NCI-H1417 (cell line): ENCODE measurements at places on chromosomes 5 and 9.
A peak's percentile ranks its signal among the peaks of the same experiment; 100 is the strongest.

- no peak for DNase-seq
Observed at GRCh38 chr5:143259254-143259605, 144.3 kb downstream of the NR3C1 start.

DNA sequence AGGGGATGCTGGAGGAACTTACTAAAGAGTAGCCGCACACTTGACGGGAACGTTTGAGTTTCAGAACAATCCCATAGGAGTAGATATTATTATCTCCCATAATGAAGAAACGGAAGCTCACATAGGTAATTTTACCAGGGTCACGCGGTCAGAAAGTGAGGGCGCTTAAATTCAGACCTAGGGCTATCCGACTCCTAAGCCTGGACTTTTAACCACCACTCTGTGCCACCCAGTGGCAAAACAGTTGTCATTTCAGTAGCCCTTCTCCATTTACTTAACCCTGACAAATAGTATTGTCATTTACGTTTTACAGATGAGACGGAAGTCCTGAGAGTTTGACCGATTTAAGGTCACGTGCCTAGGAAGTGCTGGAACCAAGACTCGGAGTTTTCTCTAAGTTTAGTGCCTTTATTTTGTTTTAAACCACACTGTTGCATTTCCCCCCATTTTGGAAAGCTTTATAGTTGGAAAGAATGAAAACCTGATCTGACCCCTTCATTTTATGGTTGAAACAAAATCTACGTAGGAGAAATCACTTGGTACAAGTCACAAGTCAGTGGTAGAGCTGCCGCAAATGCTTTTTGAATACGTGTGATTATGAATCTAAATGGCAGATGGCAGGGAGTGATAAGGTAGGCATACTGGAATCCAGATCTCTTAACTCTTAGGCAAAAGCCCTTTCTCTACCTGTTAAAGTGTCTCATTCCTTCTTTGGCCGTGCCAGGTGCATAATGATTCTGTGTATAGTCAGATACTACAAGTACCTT, 650 bp downstream of the MRRF start:
- no peak for DNase-seq

DNA sequence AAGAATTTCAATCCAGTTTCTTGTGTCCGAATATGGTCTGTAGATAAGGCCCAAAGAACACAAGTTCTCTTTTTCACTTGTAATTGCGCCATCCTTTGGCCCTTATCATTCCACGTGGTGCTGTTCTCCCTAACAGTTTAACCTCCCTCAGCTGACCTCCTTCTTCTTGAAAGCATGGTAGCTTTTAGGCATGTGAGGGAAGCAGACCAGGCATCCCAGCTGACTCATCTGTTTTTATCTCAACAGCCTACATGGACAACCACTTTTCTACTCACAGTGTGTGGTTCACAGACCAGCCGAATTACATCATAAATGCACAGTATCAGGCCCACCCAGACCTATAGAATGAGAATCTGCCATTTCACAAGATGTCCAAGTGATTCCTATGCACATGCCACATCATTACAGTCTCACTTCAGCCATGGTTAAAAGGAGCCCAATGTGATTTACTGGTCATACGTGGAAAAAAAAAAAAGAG, 26.9 kb upstream of the PLIN2 start:
- no peak for DNase-seq

- DNase-seq: no peak
Observed at GRCh38 chr9:91033270-91033669, 231.7 kb downstream of the SYK start.

DNA sequence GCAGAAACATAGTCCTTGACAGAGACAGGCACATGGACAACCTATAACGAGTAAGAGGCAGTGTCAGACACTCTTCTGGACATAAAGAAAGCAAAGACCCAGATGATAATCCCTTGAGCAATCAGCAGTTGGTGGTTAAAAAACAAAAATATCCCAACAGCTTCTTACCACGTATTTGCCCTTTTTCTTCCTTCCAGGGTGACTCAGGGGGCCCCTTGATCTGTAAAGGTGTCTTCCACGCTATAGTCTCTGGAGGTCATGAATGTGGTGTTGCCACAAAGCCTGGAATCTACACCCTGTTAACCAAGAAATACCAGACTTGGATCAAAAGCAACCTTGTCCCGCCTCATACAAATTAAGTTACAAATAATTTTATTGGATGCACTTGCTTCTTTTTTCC, 9.5 kb downstream of the GZMK start:
- no peak for DNase-seq

- peak; percentile 13 for DNase-seq
Observed at GRCh38 chr9:134689321-134690181, 47.9 kb downstream of the COL5A1 start.

DNA sequence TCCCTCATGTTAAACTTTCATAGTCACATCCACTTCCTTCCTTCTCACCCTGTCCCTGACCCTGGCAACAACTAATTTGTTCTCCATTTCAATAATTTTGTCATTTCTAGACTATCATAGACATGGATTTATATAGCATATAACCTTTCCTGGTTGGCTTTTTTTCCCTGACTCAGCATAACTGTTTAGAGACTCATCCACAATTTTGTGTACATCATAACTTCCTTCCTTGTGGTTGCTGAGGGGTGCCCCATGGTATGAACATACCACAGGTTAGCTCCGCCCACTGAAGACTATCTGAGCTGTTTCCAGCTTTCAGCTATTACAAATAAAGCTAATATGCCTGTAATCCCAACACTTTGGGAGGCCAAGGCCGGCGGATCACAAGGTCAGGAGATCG, 137.3 kb downstream of the PHF2 start:
- DNase-seq: no peak

- DNase-seq: no peak
Observed at GRCh38 chr9:37596504-37596903, 4.1 kb upstream of the TOMM5 start.

DNA sequence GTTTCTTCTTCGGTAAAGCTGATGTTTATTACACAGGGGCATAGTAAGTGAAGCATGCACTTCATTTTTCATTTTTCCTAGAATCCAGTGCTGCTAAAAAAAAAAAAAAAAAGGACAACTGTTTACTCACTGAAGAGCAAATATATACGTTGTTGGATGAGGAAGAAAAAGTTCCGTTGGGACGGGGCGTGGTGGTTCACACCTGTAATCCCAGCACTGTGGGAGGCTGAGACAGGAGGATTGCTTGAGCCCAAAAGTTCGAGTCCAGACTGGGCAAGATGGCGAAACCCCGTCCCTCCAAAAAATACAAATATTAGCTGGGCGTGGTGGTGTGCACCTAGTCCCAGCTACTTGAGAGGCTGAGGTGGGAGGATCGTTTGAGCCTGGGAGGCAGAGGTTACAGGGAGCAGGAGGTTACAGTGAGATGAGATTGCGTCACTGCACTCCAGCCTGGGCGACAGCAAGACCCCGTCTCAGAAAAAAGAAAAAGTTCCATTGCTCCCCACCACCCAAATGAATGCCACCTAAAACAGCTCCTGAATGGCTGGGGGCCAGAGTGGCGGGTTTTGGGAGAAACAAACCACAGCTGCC, 60.1 kb upstream of the GNE start:
- no peak for DNase-seq

GRCh38 chr9:36788534-36788933, 215.8 kb downstream of the MELK start:
- DNase-seq: no peak

DNA sequence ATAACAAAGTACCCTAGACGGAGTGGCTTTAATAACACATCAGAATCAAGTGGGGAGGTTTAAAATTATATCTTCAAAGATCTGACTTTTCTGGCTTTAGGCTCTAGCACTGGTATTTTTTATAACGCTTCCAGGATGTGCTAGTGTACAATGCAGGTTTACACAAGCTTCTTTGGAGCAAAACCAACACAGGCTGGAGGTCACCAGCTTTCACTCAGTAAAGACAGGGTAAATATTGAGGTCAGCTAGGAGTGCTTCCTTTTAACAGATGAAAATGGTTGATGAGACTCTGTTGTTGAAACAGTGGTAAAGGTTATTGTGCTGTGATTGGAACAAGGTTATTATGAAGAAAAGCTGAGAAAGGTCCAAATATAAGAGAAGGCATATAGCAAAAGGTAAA, 414.2 kb downstream of the TAF11L14 start:
- peak; percentile 70 for DNase-seq

- no peak for DNase-seq
Observed at GRCh38 chr9:114070188-114071103, 7.7 kb downstream of the AMBP start.

DNA sequence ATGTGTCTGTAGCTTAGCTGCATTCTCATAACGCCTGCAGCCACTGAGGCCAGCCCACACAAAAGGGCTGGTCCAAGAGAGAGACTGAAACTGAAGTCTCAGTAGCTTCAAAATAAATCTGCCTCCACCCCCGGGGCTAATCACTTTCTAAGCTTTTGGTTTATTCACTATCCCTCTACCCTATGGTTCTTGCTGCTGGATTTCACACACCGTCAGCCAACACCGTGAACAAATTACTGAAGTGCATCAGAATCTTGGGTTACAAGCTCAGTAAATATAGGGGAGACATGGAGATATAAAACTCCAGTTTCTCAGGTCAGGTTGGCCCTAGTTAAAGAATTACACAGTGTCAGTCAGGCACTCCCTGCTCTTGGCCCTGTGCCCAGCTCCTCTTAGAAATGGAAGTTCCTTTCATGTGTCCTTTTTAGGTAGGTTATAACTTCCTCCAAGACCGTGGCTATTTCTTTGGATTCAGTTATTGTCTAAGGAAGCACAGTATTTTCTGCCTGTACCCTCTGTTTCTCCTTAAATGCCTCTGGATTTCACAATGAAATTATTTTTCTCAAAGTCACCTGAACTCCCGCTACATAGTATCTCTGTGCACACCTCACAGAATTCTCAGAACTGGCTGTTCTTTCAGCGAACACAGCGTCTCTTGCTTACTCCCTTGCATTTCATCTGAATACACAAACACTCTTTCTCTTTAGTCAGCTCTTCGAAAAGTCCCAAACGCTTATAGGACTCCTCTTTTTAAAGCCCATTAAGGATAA, 112.5 kb downstream of the FAM174A start:
- DNase-seq: peak; percentile 63

DNA sequence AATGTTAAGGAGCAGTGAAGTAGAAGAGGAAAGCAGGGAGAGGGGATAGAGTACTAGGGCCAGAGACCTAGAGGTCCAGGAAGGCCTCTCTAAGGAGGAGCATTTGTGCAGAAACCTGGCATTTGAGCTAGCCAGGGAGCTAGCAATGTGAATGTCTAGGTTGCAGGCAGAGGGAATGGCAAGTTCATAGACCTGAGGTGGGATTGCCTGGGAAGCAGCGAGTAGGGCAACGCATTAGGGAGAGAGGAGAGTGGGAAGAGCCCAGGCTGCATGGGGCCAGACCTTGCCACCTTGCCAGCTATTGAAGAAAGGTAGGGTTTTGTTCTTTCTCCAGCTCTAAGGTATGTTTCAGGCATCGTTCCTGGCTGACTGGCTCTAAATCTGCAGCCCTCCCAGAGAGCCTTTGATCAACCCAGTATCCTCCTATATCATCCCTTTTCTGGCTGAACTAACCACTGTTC, 54.0 kb downstream of the SLC22A5 start:
- DNase-seq: no peak

GRCh38 chr5:113084402-113085083, 107.9 kb downstream of the DCP2 start:
- peak; percentile 65 for DNase-seq

- peak; percentile 16 for DNase-seq
Observed at GRCh38 chr9:120538339-120538738, 41.6 kb downstream of the CDK5RAP2 start.

- DNase-seq: no peak
Observed at GRCh38 chr5:110169461-110169860, 479.7 kb downstream of the MAN2A1 start.

GRCh38 chr9:8907868-8908267, 1108.3 kb upstream of the DMAC1 start:
- DNase-seq: no peak

DNA sequence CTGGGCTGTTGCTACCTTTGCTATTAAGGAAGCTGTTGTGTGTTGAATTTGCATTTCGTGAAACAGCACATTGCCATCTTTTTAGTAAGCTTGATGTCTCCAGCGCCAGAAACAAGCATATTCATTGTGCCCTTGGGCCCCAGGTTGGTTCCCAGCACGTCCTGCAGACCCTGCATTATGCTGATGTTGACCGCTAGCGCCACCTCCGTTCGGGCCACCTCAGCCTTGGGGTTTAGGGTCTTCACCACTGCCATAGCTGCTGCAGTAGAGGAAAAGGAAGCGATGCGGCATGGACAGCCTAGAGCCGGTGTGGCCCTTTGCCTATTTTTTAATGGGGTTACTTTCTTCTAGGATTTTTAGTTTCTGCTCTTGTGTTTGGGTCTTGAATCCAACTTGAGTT, 23.8 kb upstream of the OTULIN start:
- no peak for DNase-seq

DNA sequence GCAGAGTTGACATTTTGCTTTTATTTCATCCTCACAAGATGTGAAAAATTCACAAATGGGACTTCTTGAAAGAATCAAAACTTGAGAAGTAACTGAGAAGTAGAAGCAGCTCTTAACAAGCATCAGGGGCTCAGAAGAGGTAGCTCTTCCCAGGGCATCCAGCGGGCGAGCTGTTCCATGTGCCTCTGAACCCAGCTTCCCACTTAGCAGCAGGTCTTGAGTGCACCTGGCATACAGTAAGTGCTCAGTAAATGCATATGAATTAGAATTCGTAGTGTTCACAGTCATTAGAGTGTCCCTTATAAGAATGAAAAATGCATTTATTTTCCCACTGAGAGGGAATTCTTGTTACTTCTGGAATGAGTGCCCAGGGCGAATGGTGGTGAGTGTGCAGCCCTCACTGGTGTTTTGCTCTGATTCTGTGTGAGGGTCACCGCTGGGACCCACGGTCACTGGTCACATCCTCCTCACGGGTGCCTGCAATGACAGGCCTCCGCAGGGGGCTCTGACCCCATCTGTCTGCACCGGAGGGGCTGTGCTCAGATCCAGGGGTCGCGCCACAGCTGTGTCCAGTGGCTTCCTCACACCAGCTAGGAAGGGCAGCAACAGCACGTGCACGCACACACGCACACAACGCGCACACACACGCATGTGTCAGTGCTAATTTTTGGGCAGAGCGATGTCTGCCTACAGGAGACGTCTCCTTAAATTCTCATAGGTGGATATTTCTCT, 26.9 kb downstream of the EXOC3 start:
- no peak for DNase-seq

- no peak for DNase-seq
Observed at GRCh38 chr5:149546974-149547373, 4.3 kb downstream of the CSNK1A1 start.
